Uterus (tissue), 4 donors: ENCODE measurements at places on chromosomes 5 and 9. TPM values are rescaled to one million over a fixed set of nuclear protein-coding genes. Genes with fewer than 3 reads are reported as not detected.

GRIN3A gene
- total RNA-seq: 5.9 TPM

DNA sequence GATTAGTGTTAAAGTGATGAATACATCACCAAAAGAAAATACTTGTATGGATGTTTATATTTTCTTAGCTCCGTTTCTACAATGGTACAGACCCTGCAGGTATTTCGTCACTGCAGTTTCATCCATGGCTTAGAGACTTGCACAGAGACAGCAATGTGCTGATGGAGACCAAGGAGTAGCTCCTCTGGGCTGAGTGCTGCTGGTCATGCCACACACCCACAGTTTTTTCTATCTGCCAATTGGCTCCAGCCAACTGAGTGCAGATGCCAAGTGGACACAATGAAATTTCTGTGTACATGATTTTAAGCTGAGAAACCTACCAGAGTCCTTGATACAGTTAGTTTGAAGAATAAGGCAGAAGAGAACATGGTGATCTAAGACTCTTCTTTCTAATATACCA is 145.9 kb upstream of the ADCY2 start:
- DNase-seq: no peak

GRCh38 chr9:78189461-78189860 is 46.4 kb upstream of the CEP78 start:
- DNase-seq: no peak

GRCh38 chr5:139749242-139749641 is 46.4 kb upstream of the PSD2 start:
- no peak for DNase-seq

GRCh38 chr9:77839459-77840140 is 191.5 kb upstream of the GNA14 start:
- no peak for DNase-seq
